ENCODE measurements at places on chromosomes 7 and 10.

GRCh38 chr10:43962346-43963191 is 313.9 kb upstream of the ZNF32 start:
- DNase-seq: no peak

DNA sequence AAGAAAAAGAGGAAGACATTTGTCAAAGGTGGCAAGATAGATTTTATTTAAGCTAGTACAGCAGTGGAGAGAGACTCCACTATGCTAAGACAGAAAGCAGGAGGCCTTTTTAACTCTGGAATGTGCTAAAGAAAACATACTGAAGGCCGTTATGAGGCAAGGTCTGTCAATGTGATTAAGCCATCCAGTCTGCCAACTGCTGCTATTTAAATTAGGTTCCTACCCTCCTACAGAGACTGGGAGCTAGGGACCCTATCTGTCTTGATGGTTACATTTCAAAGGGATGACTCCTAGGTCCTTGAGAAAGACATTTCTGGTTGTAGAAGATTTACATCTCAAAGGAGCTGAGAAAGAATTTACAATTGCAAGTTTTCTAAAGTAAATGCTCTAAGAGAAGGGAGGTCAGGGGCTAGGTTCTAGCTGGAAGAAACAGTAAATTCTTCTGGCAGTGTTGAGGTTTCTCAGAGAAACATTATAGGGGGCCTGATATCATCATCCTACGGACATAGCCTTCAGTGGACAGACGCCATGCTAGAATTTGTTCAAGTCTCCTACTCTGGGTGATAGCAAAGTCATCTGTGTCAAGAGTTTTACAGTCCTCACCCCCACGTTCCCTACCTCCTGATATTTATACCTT is 211.6 kb downstream of the PHF14 start:
- DNase-seq: no peak

- DNase-seq: peak; percentile 86
These were observed 90.9 kb upstream of the IKZF1 start for GRCh38 chr7:50213622-50214017.

- DNase-seq: no peak
These were observed 39.6 kb upstream of the CACNB2 start for GRCh38 chr10:18100669-18101068.

DNA sequence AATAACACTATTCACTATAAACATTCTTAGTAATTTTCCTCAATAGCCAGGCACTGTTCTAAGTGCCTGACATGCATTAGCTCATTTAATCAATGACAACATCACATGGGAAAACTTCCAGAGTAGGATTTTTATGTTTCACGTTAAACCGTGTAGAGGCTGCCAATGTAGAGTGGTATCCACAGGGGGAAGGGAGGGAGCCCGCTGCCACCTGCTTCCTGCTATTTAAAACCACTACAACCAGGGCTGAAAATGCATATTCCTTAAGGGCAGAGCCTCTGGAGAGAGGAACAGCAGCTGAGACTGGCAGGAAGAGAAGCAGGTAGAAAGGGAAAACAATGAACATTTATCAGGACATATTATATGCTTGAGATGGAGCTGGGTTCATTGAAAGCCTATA is 684.3 kb upstream of the AUTS2 start:
- DNase-seq: no peak

GRCh38 chr10:22651276-22651980 is 63.0 kb downstream of the PIP4K2A start:
- no peak for DNase-seq

- DNase-seq: no peak
These were observed 92.8 kb upstream of the PPIF start for GRCh38 chr10:79254333-79255006.

Data from KG1 (cell line).